ENCODE measurements at places on chromosomes 6 and 20.

DNA sequence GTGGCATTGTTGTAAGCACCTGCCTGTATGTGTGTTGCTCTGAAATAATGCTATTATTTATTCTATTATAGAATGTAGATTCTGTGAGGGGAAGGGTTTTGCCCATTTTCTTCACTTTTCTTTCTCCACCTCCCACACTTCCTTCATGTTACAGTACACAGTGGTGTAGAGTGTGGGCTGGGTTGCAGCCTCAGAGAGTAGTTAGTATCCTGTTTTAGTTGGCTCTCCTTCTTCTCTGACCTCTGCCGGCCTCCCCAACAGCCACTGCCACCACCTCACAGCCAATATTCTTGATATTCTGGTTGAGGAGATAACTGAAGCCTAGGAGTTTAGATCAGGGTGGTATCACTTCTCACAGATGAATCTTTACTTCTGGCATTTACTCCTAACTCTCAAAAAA, 143.4 kb downstream of the BCKDHB start:
- DNase-seq, result no peak

GRCh38 chr6:119237177-119237715, 112.3 kb downstream of the MAN1A1 start:
- no peak for DNase-seq

GRCh38 chr6:72643214-72643613, 21.4 kb downstream of the KCNQ5 start:
- no peak for DNase-seq

DNA sequence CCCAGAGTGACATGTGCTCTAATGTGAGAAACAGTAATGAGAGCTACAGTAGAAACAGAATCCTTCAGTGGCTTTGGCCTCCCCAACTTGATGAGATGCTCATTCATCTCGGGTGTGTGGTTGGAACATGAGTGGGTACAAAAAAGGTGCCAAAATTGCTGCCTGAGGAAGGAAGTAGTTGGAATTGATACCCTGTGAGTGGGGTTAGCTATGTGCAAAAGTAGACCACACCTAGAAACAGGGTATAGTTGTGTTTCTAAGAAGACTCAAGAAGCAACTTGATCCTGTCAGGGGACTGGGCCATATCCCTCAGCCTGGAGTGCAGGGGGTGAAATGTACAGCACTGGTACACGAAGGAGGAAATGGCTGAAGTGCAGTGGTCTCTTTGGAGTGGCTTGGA, 206.4 kb upstream of the SUPT3H start:
- DNase-seq, result no peak

GRCh38 chr6:6915813-6916547, 191.8 kb upstream of the RREB1 start:
- DNase-seq, result no peak

DNA sequence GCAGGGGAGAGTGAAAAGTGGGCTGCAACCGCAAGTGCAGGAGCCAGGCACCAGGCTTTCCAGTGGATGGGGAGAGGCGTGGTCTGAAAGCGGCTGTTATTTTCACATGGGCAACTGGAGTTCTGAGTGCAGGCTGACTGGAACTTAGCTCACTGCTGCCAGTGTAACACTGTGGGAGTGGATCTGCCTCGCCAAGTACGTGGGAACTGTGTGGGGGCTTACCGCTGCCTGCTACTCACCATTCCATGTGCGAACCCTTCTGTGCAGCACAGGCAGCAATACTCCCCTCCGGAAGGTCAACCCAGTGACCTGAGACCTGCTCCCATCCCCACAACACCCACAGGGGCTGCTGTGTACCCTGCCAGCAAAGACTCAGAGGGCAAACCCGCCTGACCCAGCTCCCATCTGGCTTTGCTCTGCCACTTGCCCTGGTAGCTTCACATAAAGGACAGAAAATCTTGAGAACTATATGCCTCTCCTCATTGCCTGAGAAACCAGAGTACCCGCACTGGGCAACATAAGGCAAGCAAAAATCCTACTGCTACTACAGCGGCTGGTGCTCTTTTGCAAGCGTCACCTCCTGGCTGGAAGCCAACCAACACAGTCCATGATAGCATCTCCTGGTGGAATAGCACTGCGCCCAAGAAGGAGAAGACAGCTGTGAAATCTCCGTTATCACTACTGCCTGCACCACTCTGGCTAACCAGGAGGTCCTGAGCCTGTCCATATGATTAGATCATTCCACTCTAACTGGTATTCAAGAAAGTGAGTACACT, 54.4 kb upstream of the SIRPG start:
- DNase-seq, result no peak

- DNase-seq, result no peak
Observed at GRCh38 chr20:49909499-49910339, 5.6 kb downstream of the SPATA2 start.

GRCh38 chr6:138439546-138439945, 35.5 kb downstream of the HEBP2 start:
- DNase-seq, result no peak

GRCh38 chr6:196543-196942, 95.7 kb upstream of the DUSP22 start:
- DNase-seq, result no peak

DNA sequence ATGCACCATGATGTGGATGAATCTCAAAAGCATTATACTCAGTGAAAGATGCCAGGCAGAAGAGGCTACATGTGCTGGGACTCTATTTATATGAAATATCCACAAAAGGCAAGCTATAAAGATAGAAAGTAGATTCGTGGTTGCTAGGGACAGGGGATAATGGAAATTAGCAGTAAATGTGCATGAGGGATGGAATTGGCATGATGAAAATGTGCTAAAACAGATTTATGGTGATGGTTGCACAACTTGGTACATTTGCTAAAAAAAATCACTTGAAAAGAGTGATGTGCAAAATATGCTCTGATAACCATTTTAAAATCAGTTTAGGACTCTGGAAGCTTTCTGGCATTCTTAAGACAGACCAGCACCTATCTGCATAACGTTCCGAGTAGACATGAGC, 61.6 kb downstream of the ALDH8A1 start:
- DNase-seq, result no peak

DNA sequence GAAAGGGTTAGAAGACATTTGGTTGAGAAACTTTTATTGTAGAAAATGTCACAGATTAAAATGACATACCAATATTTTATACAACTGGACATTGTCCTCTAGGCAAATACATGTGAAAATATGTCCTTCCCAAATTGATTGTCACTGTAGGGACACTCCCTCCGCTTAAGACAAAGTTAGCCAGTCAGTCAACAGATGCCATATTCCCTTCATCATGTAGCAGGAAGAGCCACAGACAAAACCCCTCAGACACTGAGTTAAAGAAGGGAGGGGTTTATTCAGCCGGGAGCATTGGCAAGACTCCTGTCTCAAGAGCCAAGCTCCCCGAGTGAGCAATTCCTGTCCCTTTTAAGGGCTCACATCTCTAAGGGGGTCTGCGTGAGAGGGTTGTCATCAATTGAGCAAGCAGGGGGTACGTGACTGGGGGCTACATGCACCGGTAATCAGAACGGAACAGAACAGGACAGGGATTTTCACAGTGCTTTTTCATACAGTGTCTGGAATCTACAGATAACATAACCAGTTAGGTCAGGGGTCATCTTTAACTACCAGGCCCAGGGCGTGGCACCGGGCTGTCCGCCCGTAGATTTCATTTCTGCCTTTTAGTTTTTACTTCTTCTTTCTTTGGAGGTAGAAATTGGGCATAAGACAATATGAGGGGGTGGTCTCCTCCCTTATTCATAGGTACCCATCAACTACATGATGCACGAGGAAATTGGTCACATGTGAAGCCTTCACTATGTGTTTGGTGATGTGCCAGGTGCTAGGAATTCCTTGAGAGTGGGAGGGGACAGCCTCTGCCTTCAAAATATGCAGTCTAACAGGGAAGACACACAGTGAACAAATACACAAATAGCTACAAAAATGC, 155.7 kb upstream of the CDYL start:
- no peak for DNase-seq

GRCh38 chr6:111468329-111469012, 14.5 kb downstream of the REV3L start:
- no peak for DNase-seq

GRCh38 chr20:14049111-14049510, 53.8 kb downstream of the MACROD2 start:
- no peak for DNase-seq

GRCh38 chr6:51578362-51578761, 509.1 kb downstream of the PKHD1 start:
- DNase-seq, result no peak

- no peak for DNase-seq
Observed at GRCh38 chr6:16473184-16473907, 235.0 kb downstream of the GMPR start.

DNA sequence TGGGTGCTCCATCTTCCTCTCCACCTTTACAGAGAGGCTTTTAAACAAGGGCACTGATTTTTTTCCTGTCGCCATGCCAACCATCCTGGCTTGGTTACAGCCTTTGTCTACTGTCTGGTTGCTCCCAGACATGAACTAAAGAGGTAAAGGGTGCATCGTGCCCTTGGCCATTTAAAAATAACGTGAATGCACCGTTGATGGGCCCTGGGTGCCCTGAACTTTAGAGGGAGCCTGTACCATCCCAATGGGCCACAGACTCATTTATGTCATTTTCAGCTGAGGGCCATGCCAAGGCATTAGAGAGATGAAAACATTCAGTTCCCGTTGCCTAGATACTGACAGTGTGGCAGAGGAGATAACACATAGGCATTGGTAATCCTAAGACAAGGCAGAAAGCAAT, 23.3 kb downstream of the TMC2 start:
- no peak for DNase-seq

DNA sequence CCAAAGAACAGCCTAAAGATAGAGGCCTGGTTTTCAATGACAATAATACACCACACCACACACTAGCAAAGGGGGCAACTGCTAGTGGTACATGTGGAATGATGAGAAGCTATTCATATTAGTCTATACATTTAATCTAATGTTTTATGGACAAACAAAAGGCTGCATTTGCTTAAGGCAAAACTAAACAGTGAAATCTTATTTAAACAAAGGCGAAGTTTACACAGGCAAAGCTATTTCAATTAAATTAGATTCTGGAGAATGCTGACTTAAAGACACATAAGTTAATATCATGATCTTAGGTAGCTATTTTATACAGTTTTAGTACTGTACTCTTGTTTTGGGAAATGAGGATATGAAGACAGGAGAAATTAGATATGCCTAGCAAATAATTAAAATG, 53.9 kb upstream of the SIM1 start:
- no peak for DNase-seq

GRCh38 chr6:14641423-14642135, 524.0 kb downstream of the CD83 start:
- DNase-seq, result no peak

- DNase-seq, result no peak
Observed at GRCh38 chr6:31004794-31005193, 5.5 kb upstream of the MUC22 start.

DNA sequence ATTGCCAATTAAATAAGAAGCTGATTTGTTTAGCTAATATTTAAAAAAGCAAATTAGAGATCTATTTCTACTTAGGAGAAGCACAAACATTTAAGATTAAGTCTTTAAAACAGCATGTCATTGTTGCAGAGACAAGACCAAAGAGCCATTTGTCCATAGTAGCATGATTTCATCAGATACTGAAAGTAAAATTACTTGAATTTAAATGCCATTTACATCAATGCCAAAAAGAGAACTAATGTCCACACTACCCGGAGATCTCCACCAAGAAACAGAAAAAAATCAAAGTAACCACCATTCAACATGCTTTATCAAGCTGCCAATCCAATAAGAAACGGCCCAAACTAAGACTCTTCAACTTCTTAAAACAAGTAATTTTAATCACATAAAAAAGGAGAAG, 15.7 kb downstream of the AURKA start:
- no peak for DNase-seq

- no peak for DNase-seq
Observed at GRCh38 chr6:104252276-104252675, 607.4 kb downstream of the HACE1 start.

GRCh38 chr6:17638212-17638715, 38.2 kb downstream of the FAM8A1 start:
- DNase-seq, result no peak

GRCh38 chr6:146805546-146806325, 207.0 kb downstream of the ADGB start:
- DNase-seq, result no peak
